Activated CD4-positive, CD25-positive, alpha-beta regulatory T cell treated with anti-CD3 and anti-CD28 coated beads, Interleukin-2, amount 50 U/mL, for 24 hours (primary cell): ENCODE measurements at places on chromosomes 5 and 9.

DNA sequence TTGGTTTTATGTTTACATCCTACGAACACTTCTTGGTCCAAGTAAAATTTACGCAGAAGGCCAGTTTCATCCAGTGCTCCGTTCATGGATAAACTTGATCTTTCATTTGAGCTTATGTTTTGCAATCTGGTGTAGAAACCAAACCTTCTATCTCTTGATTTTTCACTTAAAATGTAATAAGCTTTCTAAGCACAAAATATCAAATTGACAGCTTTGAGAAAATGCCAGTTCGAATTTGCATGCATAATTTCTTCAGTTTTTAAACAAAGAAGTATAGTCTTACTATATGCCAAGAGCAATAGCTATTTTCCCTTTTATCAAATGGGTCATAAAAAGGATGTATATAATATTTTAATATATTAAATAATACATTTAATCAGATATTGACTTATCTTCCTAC lies 17.8 kb downstream of the DNAH5 start:
- no peak for ATAC-seq

- ATAC-seq, result no peak
Measured at GRCh38 chr9:20426019-20426418, 196.3 kb downstream of the MLLT3 start.

GRCh38 chr9:1989500-1989899 lies 25.6 kb upstream of the SMARCA2 start:
- ATAC-seq, result no peak

DNA sequence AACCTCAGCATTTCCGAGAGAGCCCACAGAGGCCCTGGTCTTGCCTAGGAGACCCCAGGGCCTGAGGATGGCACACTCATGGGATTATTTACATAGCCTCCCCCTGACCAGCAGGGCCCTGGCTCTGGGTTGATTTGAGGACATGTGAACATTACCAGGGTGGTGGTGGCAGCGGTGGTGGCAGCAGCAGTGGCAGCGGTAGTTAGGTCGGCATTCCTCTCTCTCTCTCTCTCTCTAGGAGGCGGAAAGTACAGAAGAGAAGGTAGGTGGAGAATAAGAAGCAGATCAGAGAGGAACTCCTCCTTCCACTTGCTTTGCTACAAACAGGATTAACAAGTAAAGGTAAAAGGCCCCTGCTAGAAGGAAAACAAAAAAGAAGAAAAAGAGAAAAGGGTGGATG lies 39.3 kb downstream of the B4GALT1 start:
- no peak for ATAC-seq

DNA sequence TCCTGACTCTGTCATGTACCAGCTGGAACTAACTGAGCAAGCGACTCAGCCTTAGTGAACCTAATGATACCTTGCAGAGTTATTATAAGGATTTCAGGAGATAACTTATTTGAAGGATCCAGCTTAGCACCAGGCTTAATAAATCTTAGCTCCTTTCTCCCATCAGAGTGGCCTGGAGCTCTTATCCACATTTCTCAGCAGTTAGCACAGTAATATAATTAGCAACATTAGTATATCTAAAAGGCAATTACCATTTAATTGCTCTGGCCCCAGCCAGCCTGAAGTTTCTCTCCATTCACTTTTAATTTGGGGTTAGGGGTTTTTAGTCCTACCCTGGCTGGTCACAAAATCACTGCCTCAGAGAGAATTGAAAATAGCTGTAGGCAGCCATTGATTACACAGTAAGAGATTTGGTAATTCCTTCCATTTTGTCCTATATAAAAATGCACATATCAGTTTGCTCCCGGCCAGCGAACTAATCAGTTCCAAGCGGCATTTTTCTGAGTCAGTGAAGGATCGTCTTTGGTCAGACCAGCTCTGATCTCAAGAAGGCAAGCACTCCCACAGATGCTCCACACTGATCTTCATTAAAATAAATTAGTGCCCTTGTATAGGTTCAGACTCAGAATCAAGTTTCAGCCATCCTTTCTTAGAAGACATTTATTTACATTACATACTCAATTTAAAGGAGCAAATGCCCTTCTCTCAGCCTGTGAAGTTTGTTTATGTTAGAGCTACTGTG lies 56.6 kb downstream of the SNCAIP start:
- no peak for ATAC-seq

DNA sequence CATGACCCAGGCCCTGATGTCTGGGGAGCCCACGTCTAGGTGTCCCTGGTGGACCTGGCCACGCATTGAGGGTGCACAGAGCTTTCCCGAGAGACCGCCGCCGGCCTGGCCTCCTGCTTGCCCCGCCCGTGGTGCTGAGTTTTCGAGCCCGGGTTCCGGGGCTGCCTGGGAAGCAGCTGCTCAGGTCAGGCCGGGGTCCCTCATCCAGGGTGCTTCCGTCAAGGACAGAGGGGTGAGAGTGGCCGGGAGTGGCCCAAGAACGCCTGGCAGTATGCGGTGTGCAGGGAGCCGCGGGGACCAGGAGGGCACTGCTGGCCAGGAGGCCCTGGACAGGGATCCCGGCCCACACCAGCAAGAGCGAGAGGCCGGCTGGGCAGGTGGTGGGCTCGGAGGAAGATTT lies 19.6 kb downstream of the CCDC187 start:
- ATAC-seq, result no peak
